ENCODE measurements at places on chromosomes 2 and 18.

DNA sequence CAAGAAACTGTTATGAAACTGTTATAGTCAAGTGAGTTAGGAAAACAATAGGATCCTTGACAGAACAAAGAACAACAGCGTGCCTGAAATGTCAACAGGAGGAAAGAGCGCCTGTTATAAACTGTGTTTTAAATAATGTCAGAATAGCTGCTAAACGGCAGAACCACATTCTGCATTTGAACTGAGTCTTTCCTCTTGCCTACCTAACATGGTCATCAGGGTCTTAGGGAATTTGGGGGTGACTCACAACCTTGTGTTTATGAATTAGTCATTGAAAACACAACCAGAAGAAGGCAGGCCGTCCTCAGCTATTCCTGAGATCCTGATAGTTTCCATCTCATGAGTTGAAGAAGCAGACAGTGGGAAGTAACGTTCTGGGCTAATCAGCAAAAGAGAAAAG lies 222.0 kb upstream of the FN1 start:
- no peak for DNase-seq

GRCh38 chr2:218788529-218789255 lies 6.7 kb downstream of the CYP27A1 start:
- DNase-seq: no peak

- no peak for DNase-seq
These were observed 294.1 kb downstream of the PDE11A start for GRCh38 chr2:177778472-177778871.

DNA sequence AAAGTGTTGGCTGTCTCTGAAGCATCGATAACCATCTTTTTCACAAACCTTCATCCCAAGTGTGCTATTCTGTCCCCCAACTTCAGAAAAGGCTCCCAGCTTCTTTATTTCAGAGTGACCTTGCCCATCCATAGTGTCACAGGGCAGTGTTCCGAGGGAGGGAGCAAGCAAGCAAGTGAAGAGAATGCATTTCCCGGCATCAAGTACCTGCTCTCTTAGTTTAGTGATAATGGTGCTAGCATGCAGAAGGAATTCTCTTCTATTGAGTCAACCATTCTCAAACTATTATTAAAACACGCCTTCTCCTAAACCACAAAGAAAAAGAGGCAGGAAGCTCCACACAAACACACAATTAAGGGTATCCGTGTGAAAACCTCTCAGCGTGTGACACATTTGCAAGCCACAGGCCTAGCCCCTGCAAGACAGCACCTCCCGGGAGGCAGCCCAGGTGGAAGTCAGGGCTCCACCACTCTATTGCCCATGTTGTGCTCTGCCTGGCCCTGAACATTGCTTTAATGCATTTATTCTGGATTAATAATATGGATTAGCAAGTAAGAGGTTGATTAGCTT lies 504.9 kb downstream of the GALR1 start:
- DNase-seq: no peak

DNA sequence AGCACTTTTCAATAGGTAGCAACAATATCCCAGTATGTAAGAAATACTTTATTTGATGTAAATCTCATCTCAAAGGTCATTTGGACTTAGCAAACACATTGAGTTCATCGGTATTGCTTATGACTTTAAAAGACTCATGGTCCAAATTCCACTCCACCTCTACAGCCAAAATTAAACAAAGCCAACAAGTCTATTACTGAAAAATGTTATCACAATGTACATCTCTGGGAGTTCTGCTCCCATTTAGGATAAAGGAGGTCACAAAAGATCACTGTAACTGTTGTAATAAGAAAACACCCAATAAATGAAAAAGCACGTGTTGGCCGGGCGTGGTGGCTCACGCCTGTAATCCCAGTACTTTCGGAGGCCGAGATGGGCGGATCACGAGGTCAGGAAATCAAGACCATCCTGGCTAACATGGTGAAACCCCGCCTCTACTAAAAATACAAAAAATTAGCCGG lies 50.0 kb downstream of the ESCO1 start:
- DNase-seq: no peak

GRCh38 chr2:151973013-151973900 lies 125.6 kb downstream of the CACNB4 start:
- no peak for DNase-seq

DNA sequence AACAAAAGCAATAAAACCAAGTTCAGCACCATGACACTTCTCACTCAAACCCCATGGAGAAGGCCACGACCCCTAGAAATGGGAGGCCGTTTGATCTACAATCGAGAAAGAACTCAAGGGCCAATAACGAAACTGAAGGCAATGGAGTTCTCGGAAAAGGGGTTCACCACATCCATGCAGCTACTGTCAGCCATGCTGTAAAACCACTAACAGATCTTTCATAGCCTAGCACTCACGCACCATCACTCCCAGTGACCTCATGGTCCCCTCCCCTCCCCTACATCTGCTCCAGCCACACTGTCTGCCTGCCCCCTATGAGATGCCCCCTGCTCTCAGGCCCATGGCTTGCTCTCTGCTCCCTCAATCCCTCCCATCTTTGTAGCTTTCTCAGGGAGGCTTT lies 135.3 kb downstream of the TMEM163 start:
- DNase-seq: no peak

Measured in NCI-H2171 treated with DMSO at 0.1 percent for 48 hours (cell line).